IMR-90 (cell line): ENCODE measurements at places on chromosomes 5 and 9. TPM values are rescaled to one million over a fixed set of nuclear protein-coding genes. Genes with fewer than 3 reads are reported as not detected.

DNA sequence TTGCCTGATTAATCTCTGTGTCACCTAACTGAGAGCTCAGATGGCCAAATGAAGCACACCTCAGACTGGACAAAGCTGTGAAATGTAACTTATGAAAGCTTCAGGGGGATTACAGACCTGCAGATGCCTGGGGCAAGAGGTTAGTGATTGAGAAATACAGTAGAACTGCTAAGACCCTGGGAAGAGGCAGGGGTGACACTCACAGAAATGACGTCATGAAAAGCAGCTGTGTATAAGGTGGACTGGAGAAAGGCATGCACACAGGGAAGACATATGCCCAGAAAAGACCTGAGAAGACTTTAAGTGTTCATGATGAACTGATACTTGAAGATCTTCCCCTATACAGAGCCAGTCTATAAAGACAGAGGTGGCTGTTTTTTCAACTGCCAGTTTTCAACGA, 49.3 kb upstream of the SPTLC1 start:
- DNase-seq, result peak; percentile 30
- H3K27ac ChIP-seq, result no peak overlapping the region
- H3K27me3 ChIP-seq, result no peaks in the 10 kb centered on the region
- no peak overlapping the region for H3K4me3 ChIP-seq
- peaks cover 2% of the 10 kb centered on the region; the same call in 1 of the 2 replicates for H3K36me3 ChIP-seq
- peaks cover 6% of the 10 kb centered on the region for H3K4me1 ChIP-seq

DNA sequence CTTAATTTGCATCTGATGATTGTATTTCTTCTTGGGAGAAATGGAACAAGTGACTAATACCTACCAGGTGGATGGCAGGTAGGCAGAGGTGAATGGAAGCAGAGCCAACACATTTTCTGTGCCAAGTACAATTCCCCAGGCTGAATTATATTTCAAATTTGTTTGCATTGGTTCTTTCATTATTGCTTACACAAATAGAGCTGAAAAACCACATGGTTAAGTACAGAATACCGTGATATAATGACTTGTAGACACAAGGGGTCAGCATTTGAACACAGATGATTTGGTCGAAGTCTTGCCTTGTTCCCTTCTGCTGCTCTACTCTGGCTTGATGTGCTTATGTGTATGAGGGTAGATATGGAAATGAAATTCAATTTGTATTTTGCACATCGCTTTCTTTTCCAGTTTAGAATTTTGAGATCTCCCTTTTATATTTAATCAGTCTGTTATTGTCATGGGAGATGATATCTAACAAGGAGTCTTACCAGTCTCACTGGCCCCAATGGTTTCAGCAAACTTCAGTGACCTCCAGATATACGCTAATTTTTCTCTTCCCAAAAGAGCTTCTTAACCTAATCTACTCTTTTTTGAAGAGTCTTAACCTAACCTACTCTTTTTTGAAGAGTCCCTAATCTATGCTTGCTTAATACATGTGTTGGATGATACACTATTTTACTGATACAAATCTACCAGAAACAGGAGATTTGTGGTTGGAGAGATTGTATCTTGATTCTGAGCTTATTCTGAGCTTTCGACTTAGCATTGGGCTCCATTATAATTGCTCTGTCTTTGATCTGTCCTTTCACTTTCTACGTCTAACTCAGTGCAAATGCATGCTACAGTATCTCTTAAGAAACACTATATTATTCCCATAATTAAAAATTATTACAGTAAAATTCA, 88.1 kb downstream of the PCSK1 start:
- H3K4me1 ChIP-seq, result 0 out of 2 replicates have a peak, but pooled peaks cover 2% of the 10 kb centered on the region
- no peaks in the 10 kb centered on the region for H3K36me3 ChIP-seq
- peak; percentile 86 for DNase-seq
- H3K4me3 ChIP-seq, result no peak overlapping the region

GRCh38 chr5:44862808-44863207, 54.1 kb downstream of the MRPS30 start:
- no peak overlapping the region for H3K27ac ChIP-seq
- no peaks in the 10 kb centered on the region for H3K36me3 ChIP-seq
- H3K27me3 ChIP-seq, result no peaks in the 10 kb centered on the region
- DNase-seq, result peak; percentile 1
- no peaks in the 10 kb centered on the region for H3K4me1 ChIP-seq

- H3K4me1 ChIP-seq, result no peaks in the 10 kb centered on the region
- H3K27me3 ChIP-seq, result no peaks in the 10 kb centered on the region
These were observed 689.6 kb upstream of the CDH10 start for GRCh38 chr5:25334350-25334749.

GRCh38 chr5:125987677-125988255, 435.4 kb upstream of the GRAMD2B start:
- H3K4me1 ChIP-seq, result no peaks in the 10 kb centered on the region
- no peaks in the 10 kb centered on the region for H3K27me3 ChIP-seq
- no peak for DNase-seq
- H3K36me3 ChIP-seq, result no peaks in the 10 kb centered on the region
- H3K4me3 ChIP-seq, result no peak overlapping the region

DNA sequence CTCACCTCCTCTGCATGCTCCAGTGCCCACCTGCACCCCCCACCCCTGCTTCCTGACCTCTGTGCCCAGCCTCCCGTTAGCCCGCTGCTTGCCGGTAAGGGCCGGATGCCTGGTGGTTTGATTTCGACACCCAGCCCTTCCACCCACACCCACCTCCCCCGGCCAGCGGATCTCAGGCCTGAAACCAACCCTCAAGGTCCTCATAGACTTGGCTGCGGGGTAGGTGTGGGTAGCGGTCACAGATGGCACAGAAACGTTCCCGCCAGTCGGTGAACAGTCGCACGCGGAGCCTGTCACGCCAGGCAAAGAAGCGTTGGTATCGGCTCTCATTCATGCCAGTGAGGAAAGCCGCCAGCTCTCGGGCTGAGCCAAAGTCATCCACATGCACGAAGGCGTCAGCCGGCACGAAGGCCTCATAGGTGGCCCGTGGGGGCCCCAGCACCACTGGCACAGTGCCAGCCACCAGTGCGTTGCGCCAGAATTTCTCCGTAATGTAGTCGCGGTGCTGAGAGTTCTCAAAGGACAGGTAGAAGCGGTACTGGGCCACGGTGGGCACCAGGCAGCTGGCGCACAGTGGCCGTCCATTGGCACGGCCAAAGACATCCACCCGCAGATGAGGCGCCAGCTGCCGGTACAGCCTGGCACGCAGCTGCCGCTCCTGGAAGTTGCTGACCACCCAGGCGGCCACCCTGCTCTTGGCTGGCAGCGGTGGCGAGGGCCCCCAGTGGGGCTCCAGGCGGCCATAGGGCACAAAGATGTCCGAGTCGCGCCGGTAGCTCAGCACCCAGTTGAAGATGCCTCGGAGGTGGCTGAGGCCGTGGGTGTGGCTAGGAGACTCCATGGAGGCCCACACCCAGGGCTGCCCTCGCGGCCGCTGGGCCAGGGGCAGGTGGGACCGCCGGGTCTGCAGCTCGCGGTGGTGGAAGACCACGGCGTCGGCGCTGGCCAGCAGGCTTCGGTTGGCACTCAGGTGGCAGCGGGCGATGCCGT, 1.1 kb downstream of the FUT7 start:
- peaks cover 2% of the 10 kb centered on the region; the same call in 1 of the 2 replicates for H3K27me3 ChIP-seq
- H3K27ac ChIP-seq, result no peak overlapping the region
- no peak for DNase-seq
- H3K36me3 ChIP-seq, result no peaks in the 10 kb centered on the region
- H3K4me1 ChIP-seq, result peaks cover 5% of the 10 kb centered on the region

DNA sequence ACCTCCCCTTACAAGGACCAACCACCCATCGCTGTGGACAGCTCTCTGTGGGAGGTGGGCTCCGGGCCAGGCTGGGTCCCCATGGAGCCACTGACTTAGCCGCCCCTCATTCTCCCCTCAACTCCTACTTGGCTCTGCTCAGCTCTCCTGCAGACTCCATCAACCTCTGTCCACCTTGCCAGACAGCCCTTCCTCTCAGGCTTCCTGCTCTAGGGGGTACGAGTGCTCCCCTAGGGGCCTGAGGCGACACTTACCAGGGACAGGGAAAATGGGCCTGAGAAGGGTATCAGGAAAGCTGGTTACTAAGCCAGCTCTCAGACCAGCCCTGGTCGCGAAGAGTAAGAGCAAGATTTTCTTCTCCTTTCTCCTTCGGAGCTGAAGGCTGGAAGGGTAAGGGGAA, 43.9 kb downstream of the SHB start:
- H3K36me3 ChIP-seq, result peaks cover 9% of the 10 kb centered on the region
- H3K4me3 ChIP-seq, result no peak overlapping the region
- peak overlapping the region; percentile 96 for H3K27ac ChIP-seq

ADAMTS12 gene
- 24.3 and 27.3 TPM in 2 replicates for polyA plus RNA-seq

- H3K27ac ChIP-seq, result no peak overlapping the region
- no peaks in the 10 kb centered on the region for H3K4me1 ChIP-seq
- H3K27me3 ChIP-seq, result no peaks in the 10 kb centered on the region; the same call in 1 of the 2 replicates
- no peak overlapping the region for H3K4me3 ChIP-seq
- no peak for DNase-seq
These were observed 336.1 kb upstream of the ADAMTSL1 start for GRCh38 chr9:18137815-18138214.

NXNL2 gene
- polyA plus RNA-seq, result 6.4 and 9.1 TPM in 2 replicates

GRCh38 chr5:169973056-169973455, 7.2 kb downstream of the INSYN2B start:
- no peak overlapping the region for H3K27ac ChIP-seq
- peaks cover 24% of the 10 kb centered on the region for H3K4me1 ChIP-seq
- H3K36me3 ChIP-seq, result no peaks in the 10 kb centered on the region
- no peaks in the 10 kb centered on the region for H3K27me3 ChIP-seq

DNA sequence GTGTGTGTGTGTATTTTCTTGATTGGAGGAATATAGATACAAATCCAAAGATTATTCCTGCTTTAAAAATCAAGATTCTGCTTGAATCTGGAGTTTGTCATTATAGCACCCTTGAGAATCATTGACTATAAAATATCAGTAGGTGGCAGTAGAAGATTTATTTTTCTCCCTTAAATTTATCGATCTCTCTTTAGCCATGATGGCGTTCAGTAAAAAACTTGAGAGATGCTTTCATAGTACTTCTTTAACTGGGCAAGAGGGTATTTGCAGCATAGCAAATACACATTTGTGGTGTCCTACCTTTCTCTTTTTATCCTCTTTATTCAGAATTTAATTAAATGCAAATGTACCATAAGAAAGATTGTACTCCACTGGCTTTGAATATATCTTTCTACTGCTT, 307.7 kb downstream of the ADGRV1 start:
- no peaks in the 10 kb centered on the region for H3K36me3 ChIP-seq
- DNase-seq, result peak; percentile 28
- no peaks in the 10 kb centered on the region; the same call in 1 of the 2 replicates for H3K4me1 ChIP-seq
- H3K27me3 ChIP-seq, result no peaks in the 10 kb centered on the region
- no peak overlapping the region for H3K27ac ChIP-seq
- H3K4me3 ChIP-seq, result no peak overlapping the region

- no peak for DNase-seq
These were observed 254.2 kb upstream of the SLC24A2 start for GRCh38 chr9:20043035-20043434.

DNA sequence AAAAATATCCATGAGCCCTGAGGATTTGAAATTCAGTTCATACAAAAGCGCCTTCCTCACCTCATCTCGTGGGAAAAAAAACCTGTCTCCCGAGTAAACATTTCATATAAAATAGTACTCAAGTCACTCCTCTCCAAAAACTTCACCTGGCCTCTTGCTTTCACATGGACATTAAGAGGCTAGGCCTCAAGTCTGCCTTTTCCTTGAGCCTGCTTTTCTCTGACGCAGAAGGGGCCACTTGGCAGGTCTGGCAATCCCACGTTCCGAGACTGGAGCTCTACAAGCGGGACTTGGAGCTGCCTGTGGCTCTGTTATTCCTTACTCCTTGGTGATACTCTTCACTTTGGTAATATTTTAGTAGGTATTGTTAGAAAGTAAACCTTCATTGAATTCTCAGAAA, 26.9 kb upstream of the CKS2 start:
- H3K27ac ChIP-seq, result no peak overlapping the region
- no peak overlapping the region for H3K4me3 ChIP-seq
- DNase-seq, result no peak
- H3K4me1 ChIP-seq, result no peaks in the 10 kb centered on the region
- no peaks in the 10 kb centered on the region for H3K27me3 ChIP-seq

- H3K36me3 ChIP-seq, result no peaks in the 10 kb centered on the region
- no peak overlapping the region for H3K27ac ChIP-seq
- no peak for DNase-seq
- H3K4me3 ChIP-seq, result no peak overlapping the region
These were observed 8.3 kb downstream of the C1QTNF3 start for GRCh38 chr5:34034534-34035327.

GRCh38 chr5:130227699-130228098, 323.4 kb downstream of the CHSY3 start:
- no peaks in the 10 kb centered on the region for H3K27me3 ChIP-seq
- no peaks in the 10 kb centered on the region for H3K36me3 ChIP-seq
- H3K4me3 ChIP-seq, result no peak overlapping the region
- no peak overlapping the region for H3K27ac ChIP-seq
- DNase-seq, result no peak
- H3K4me1 ChIP-seq, result no peaks in the 10 kb centered on the region

DNA sequence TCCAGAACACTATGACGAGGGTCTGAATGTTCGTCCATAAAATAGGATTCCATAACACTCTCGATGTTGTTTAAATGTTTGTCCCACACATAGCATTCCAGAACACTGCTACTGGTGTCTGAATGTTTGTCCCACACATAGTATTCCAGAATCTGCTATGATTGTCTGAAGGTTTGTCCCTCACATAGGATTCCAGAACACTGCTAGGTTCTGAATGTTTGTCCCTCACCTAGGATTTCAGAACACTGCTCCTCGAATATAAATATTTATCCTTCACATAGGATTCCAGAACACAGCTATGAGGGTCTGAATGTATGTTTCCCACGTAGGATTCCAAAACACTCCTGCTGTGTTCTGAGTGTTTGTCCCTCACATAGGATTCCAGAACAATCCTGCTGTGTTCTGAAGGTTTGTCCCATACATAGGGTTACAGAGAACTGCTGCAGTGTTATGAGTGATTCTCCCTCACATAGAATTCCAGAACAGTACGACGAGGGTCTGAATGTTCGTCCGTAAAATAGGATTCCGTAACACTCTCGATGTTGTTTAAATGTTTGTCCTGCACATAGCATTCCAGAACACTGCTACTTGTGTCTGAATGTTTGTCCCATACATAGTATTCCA, 215.3 kb downstream of the FOXD4L6 start:
- H3K27ac ChIP-seq, result no peak overlapping the region
- H3K27me3 ChIP-seq, result no peaks in the 10 kb centered on the region
- H3K4me3 ChIP-seq, result no peak overlapping the region
- no peak for DNase-seq
- no peaks in the 10 kb centered on the region for H3K36me3 ChIP-seq
- H3K4me1 ChIP-seq, result no peaks in the 10 kb centered on the region

- no peaks in the 10 kb centered on the region for H3K27me3 ChIP-seq
- no peak overlapping the region for H3K4me3 ChIP-seq
- peaks cover 5% of the 10 kb centered on the region; the same call in 1 of the 2 replicates for H3K4me1 ChIP-seq
- H3K27ac ChIP-seq, result no peak overlapping the region
These were observed 4.7 kb upstream of the CPEB4 start for GRCh38 chr5:173883347-173883924.

DNA sequence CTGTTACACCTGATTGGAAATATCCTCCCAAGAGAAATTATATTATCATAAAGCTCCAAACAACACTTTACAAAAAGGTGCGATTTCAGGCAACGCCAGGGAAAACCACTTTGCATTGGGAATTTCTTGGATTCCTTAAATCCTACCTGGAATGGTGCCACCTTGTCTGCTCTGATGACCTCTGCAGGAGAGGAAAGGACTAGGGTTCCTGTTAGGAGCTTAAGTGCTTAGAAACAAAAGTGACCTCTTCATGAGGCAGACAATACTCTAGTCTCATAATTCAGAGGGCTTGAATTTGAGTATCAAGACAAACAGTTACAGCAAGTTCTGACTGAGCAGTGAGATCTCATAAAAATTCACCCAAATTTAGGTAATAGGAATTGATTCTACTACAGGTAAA, 33.9 kb upstream of the GLIS3 start:
- no peaks in the 10 kb centered on the region for H3K4me1 ChIP-seq
- H3K36me3 ChIP-seq, result no peaks in the 10 kb centered on the region
- DNase-seq, result no peak
- H3K27ac ChIP-seq, result no peak overlapping the region
- no peak overlapping the region for H3K4me3 ChIP-seq
